ENCODE measurements at places on chromosomes 3 and 15.

DNA sequence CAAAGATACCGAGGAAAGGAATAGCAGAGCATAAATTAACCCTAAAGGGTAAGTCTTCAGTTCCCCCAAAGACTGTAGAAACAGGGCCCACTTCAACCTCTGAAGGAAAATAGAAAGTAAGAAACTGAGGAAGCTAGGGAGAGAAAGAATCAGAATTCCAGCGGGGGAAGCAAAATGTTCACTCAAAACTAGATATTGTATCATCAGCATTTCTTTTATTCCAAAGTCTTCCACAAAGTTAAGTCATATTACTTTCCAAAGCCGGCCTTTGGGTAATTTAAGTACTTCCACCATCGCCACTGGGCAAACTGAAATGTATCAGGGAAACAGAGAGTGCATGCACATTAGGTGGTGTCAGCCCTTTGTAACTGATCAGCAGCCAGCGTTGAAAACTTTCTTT lies 88.3 kb downstream of the RSL24D1 start:
- no peak for DNase-seq

- no peak for DNase-seq
These were observed 100.2 kb downstream of the CGNL1 start for GRCh38 chr15:57476533-57476975.

- DNase-seq = no peak
These were observed 17.9 kb downstream of the ALDH1A3 start for GRCh38 chr15:100897221-100898151.

DNA sequence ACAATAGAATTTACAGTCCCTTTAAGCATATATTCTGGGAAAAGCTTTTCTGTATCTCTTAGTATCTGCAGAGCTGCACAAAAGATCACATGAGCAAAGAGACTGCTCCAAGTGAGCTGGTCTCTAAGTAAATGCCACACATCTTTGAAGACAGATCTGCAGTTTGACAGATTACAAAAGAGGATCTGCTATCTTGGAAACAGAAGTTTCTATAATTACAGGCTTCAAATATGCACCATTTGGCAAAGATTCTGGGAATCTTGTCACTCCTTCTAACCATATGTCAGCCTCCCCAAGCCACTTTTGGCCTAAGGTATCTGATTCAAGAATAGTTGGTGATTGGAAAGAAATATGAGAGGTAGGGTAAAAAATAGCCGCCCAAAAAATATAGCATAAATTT lies 9.6 kb upstream of the CFAP44 start:
- DNase-seq = no peak

DNA sequence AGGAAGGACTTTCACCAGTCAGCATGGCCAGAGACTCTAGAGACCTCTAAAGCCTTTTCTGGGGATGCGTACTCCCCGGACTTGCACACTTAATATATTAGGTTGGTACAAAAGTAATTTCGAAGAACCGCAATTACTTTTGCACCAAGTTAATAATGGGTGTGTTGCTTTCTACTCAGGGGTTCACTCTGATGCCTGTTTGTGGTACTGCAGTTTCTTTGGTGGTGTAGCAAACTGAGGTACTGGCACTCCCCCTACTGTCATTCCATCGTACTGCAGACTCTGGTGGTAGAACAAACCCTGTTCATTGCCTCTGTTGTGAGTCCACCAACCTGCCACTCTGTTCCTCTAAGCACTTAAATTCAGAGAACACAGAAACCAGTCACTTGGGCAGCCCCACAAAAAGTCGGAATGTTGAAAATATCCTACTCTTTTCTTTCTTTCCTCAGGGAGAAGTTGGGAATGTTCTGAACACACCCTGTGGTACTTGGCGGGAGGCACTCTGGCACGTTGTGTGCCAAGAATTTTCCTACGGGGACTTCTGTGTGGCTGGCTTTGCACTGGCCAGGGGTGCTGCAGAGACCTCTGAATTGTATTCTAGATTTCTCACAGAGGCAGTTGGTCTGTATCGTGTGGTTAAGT lies 46.3 kb downstream of the GABRG3 start:
- no peak for DNase-seq

GRCh38 chr15:44286814-44287452 lies 1.6 kb upstream of the GOLM2 start:
- DNase-seq = no peak

GRCh38 chr3:39524107-39524506 lies 56.6 kb downstream of the MOBP start:
- DNase-seq = no peak

DNA sequence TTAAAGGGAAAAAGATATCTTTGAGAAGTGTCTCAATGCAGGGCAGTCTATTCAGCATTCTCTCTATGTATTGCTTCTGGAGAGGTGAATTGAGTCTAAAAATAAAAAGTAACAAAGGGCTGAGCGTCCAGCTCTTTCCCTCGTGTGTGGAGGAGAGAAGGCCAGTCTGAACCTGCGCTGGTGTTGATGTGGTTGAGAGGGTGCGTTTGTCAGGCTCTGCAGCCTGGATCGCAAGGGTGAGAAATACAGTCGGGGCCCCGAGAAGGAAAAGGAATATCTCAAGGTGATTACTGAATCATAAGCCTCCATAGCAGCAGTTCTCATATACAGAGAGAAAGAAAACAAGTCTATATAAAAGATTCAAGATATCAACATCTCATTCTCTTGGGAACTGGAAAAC lies 494.1 kb upstream of the MDFIC2 start:
- DNase-seq = no peak

- DNase-seq = no peak
These were observed 334.5 kb upstream of the KCNMB2 start for GRCh38 chr3:178201714-178202113.

- no peak for DNase-seq
These were observed 228.9 kb upstream of the NR2E3 start for GRCh38 chr15:71581398-71581930.

DNA sequence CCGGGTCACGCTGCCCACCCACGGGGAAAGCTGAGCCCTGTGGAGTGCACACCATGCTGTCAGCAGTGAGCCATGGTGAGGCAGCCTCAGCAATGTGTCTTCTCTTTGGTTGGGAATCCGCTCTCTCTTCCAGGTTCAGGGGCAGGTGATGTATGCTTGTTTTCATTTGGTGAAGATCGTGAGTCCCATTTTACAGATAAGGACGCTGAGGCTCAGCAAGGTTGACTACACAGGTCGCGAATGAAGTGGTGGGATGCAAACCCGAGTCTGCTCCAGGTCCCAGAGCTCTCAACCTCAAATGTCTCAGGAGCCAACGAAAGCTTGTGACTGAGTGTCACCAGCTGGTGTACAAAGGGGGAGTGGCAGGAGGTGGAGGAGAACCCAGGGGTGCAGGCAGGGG lies 74.3 kb downstream of the RPN1 start:
- DNase-seq = no peak

GRCh38 chr3:141792495-141792894 lies 29.3 kb downstream of the GRK7 start:
- no peak for DNase-seq

DNA sequence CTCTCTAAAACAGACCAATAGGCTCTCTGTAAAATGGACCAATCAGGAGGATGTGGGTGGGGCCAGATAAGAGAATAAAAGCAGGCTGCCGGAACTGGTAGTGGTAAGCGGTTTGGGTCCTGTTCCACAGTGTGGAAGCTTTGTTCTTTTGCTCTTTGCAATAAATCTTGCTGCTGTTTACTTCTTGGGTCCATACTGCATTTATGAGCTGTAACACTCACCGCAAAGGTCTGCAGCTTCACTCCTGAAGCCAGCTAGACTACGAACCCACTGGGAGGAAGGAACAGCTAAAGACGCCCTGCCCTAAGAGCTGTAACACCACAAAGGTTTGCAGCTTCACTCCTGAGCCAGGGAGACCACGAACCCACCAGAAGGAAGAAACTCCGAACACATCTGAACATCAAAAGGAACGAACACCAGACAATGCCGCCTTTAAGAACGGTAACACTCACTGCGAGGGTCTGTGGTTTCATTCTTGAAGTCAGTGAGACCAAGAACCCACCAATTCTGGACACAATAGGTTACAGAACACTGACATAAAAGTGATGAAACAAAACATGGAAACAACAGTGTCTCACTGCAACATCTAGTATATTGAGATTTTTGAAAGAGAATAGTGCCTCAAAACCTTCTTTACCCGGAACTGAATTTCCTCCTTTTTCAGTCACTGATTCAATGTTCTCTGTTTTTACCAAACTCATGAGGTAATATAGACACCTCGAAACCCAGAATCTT lies 28.8 kb upstream of the PLSCR2 start:
- no peak for DNase-seq

DNA sequence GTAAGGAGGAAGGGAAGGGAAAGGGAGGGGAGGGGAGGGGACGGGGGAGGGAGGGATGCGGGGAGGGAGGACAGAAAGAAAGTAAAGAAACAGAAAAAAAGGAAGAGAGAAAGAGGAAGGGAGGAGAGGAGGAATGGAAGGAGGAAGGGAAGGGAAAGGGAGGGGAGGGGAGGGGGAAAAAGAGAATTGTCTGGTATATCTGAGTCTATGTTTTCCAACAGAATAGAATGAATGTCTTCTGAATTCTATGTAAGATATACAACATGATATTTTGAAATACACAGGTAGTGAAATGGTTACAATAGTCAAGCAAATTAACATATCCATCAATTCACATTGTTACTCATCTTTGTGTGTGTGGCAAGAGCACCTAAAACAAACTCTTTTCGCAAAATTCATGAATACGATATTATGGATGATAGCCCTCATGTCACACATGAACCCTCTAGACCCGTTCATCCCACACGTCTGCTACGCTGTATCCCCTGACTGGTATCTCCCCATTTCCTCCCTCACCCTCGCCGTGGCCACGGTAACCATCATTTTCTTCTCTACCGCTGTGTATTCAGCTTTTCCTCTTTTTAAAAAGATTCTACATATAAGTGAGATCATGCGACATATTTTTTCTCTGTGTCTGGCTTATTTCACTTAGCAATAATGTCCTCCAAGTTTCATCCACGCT lies 168.9 kb downstream of the XXYLT1 start:
- DNase-seq = no peak

DNA sequence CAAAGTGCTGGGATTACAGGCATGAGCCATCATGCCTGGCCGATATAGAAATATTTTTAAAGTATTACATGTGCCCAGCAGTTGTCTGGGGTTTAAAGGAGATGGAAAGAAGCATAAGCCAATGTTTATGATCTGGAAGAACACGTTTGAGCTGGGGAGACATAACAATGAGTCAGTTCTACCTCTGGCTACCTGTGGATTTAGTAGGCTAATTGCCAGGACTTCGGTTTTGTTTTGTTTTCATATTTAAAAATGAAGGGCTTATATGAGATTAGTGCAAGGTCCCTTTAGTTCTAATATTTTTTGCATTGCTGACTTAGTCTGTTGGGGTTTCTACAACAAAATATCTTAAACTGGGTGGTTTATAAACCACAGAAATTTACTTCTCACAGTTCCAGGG lies 22.9 kb upstream of the TNFSF10 start:
- DNase-seq = no peak

GRCh38 chr3:134536781-134537180 lies 50.9 kb downstream of the CEP63 start:
- no peak for DNase-seq

DNA sequence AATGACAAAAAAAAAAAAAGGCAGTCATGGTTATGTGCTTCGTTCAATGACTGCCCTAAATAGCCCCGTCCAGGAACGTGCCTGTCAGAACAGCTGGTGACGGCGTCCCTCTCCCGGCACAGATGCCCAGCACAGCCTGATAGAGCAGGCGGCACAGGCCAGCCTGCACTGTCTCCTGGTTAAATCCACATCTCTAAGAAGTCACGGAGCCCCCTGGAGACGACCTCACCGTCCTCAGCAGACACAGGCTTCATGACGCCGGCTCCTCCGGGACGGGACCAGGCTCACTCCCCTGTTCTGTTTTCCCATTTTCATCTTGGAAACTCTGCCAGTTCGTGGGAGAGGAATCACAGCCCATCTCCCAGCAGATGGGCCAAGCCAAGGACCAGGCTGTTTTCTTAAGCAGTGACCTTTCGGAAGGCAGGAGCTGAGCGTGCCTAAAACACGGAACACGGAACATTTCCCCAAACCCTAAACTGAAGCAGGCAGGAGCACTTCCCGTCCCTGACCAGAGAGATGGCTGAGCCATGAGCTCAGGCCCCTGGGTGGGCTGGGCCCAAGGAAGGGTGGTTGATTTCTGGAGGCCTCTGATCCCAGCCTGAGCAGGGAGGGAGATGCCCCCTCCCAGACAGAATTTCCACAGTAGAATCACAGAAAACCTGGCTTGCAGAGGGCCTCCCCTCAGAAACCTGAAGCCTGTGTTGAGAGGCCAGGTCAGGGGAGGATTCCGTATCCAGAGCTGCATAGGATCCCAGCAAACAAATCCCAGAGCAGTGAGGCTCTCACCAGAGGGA lies 35.9 kb downstream of the ADCY5 start:
- DNase-seq = no peak

DNA sequence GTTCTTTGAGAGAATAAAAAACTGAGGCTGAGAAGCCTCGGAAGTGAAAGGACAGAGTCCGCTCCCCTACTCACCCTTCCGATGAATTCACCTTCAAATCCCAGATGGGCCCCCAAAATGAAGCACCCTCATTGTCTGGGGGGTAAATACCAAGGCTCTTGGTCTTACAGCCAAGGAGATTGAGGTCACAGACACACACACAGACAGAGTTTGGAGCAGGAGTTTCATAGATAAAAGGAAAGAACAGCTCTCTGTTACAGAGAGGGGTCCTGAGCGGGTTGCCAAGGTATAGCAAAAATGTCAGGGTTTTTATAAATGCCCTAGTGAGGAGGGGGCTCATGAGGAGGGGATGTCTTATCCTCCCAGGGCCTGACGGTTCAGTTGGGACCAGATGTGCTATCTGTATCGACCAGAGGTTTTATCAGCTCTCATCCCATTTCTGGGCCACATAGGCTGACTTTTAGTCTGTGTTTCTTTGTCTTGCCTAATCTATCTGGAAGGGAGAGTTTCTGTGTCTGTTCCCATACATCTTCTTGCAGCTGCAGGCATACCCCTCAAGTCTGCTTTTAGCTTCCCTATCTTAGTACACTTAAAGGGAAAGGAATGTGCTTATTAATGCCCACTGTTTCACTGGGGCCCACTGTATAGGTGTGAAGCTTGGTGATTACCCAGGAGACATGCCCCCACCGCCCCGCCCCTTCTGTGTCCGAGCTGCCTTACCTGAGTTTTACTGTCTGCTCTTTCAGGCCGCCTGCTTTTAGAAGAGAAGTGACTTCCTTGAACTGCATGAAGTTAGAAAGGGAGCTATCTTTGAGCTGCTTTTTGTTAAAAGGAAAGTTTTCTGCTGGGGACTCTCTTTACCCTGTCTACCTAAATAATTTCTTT lies 66.8 kb upstream of the ATP11B start:
- no peak for DNase-seq

DNA sequence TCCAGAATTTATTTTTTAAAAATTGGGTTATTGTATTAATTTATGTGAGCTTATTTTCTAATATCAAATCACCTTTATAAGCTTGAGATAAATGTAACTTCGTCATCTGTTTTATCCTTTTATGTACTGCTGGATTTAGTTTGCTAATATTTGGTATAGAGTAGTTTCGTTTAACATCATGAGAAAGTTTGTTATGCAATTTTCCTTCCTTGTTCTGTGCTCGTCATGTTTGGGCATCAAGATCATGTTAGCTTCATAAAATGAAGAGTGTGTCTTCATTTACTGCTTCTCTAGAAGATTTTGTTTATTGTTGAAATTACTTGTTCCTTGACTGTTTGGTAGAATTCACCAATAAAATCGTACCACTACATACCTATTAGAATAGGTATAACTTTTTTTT lies 262.1 kb upstream of the SATB1 start:
- DNase-seq = no peak

- no peak for DNase-seq
These were observed 19.1 kb upstream of the TM4SF18 start for GRCh38 chr3:149352556-149352955.

Data from T-helper 9 cell (primary cell).